ENCODE measurements at places on chromosomes 6 and 20.
A peak's percentile ranks its signal among the peaks of the same experiment; 100 is the strongest.

GRCh38 chr6:4320860-4321259, 185.5 kb upstream of the ECI2 start:
- DNase-seq, result no peak

DNA sequence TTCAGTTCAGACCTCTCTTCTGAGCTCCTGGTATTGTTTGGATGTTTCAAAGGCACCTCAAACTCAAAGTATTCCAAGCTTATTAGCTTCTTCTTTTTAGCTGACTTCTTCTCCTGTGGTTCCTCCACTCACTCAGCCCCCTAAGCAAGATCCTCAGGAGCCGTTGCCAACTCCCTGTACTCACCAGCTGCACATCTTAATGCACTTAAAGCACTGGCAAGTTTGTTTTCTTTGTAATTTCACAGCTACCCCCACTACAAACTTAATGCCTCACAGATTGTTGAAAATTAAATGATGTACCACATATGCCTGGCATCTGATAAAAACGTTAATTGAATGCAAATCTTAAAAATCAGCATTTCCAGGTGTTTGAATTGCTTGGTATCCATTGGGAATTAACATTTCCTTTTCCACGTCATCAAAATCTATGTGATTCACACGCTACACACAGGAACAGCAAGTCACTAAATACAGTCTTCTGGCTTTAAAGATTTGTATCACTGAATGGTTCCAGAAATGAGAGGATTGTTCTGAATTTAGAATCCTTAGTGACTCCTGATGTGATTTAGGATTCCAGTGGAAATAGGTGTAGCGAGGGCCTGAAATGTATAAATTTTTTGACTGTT, 24.5 kb downstream of the CALHM6 start:
- no peak for DNase-seq

DNA sequence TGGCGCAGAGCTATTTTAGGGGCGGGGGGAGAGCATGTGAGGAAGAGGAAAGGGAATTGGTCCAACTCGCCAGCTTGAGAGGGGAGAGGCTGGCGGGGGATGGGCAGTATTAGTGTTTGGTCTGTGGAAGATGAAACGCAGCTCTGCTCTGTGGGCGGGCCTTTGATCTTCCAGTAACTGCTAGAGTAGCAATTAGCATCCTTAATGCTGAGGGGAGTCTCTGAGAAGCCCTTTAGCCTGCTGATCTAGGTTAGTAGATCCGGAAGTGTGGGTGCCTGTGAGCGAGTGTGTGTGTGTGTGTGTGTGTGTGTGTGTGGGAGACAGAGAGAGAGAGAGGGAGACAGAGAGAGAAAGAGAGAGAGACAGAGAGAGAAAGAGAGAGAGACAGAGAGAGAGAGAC, 117.2 kb upstream of the BACH2 start:
- peak; percentile 31 for DNase-seq

DNA sequence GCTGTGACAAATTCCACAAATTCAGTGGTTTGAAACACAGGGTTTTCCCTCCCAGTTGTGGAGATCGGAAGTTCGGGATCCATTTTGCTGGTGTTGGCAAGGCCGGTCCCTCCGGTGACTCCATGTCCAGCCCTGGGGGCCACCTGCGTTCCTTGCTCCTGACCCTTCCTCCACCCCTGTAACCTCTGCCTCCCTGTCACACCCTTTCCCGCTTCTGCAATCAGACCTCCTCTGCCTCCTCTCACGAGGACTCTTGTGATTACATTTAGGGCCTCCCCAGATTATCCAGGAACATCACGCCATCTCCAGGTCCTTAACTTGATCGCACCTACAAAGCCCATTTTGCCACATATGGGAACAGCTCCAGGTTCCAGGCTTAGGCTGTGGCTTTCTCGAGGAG, 12.5 kb downstream of the RPS6KA2 start:
- DNase-seq, result no peak

DNA sequence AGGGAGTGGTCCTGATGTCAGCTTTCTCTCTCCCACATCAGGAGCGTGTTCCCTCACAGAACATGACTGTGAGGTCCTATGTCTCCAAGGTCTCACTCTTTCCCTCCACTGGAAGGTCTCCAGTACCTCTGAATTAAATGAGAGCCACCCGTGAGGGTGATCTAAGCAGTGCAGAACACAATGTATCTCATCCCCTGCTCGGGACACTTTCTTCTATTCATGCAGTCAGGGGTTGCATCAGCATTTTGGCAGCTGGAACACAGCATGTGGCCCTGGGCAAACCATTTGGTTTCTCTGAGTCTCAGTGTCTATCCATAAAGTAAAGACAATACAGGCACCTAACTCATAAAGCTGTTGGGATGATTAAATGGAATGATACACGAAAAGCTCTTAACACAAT, 34.2 kb downstream of the MAFB start:
- DNase-seq, result no peak

DNA sequence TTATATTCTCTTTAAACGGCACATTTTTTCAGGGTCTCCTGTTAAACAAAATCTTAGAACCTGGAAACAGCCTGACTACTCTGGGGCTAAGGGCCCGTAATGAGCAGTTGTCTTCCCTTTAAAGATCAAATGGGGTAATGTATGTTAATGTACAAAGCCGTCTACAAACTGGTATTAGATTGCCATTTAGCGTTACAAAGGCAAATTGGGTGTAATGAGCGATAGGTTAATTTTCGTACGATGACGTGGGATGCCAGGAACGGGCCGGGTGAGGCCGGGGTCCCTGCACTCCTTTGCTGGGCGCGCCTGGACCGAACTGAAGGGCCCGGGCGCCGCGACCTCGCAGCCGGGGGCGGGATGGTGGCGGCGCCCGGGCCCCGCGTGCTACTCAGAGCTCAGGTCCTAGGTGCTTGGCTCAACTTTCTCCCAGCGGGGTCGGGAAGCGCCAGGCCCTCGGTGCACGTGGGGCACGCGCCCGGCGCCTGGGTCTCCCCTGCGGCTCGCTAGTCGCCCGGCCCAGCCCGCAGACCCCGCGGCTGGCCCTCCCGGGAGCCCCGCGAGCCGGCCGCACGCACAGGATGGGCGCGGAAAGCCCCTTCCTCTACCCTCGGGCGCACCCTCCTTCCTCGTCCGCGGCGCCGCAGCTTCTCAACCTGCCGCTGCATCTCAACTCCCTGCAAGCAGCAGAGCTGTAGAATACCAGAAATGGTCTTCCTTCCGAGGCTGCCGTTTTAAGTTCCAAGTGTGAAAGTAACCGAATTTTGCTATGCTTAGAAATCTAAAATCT, 5.9 kb downstream of the NKX2-4 start:
- peak; percentile 46 for DNase-seq

DNA sequence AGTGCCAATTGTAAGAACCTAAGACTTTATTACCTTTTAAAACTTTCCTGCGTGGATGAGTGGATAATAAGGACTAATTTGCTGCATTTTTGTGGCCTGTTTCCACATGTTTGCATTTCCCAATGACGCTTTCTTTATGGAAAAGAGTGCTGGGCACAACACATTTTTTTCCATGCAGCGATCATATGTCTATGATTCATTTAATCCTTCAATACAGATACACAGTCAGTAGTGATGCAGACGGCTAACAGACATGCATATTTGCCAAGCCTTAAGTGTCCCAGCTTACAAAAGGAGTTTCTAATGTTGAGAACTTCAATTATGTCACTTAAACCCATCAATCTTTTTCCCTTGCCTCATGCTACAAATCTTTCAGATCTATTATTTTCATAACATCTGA, 239.8 kb upstream of the PREP start:
- no peak for DNase-seq

DNA sequence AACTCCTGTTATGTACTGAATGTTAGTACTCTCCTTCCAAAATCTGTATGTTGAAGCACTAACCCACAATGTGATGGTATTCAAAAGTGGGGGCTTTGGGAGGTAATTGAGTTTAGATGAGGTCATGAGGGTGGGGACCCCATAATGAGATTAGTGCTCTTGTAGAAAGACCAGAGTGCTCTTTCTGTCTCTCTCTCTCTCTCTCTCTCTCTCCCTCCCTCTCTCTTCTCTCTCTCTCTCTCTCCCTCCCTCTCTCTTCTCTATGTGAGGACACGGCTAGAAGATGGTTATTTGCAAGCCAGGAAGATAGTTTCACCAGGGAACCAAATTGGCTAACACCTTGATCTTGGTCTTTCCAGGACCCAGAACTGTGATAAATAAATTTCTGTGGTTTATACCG, 107.4 kb downstream of the TBX18 start:
- DNase-seq, result no peak

- DNase-seq, result no peak
Observed at GRCh38 chr6:108737594-108738546, 110.4 kb upstream of the ARMC2 start.

- DNase-seq, result peak; percentile 74
Observed at GRCh38 chr6:166587631-166588413, 1.3 kb upstream of the RAMACL start.

DNA sequence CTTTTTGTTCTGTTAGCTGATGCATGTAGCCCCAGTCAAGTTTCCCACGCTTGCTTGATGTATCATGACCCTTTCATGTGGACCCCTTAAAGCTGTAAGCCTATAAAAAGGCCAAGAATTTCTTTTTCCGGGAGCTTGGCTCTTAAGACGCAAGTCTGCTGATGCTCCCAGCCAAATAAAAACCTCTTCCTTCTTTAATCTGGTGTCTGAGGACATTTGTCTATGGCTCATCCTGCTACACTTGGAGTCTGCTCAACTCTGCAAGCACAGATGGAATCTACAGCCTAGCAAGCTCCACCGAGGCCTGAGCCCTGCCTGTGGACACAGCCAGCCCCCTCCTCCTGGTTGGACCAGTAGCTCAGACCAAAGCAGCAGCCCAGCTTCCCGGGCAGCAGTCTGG, 3.4 kb downstream of the CST2 start:
- no peak for DNase-seq

DNA sequence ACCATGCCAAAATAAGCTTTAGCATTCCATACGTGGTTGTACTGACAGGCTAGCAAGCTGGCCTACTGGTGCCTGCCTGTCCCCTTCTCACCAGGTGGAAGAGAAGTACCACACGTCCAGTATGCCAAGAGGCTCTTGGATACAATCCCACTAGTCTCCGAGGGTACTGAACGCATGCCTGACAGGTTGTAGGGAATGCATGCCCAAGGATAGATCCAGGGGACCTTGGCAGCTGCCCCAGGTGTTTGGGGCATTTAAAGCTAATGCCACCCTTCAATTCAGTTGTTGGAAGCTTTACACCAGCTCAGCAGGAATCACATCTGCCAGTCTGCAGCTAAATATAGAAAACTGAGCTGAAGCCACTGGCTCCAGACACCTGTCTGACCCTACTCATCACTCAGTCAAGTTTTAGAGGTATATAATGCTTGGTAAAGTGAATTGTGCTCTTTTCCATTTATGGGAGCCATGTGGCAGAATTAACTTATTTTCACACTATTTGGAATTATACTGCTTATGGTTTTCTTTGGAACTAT, 4.9 kb downstream of the TUBB2B start:
- no peak for DNase-seq

GRCh38 chr20:56467968-56468315, 485 bp upstream of the RTF2 start:
- DNase-seq, result no peak

- DNase-seq, result peak; percentile 85
Observed at GRCh38 chr20:47677635-47678453, 107.4 kb downstream of the SULF2 start.

DNA sequence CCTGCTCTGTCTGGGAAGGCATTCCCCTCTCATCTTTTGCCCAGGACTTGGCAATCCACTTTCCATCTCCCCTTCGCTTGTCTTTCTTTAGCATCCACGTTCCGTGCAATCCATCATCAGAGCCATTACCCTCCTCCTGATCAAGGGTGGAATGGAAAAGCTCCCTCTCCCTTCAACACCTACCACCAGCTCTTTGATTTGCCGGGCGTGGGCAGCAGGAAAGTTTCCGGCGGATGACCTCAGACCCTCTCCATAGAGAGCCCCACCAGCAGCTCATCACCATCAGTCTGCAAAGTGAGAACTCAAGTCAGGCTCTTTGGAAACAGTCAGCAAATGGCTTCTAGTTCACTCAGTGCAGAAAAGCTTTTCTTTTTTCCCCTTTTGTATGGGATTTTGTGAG, 76.2 kb downstream of the TSHZ2 start:
- DNase-seq, result no peak
